ENCODE measurements at places on chromosomes 1 and 21.

- no peak for DNase-seq
Observed at GRCh38 chr1:37945251-37945650, 1.6 kb downstream of the INPP5B start.

DNA sequence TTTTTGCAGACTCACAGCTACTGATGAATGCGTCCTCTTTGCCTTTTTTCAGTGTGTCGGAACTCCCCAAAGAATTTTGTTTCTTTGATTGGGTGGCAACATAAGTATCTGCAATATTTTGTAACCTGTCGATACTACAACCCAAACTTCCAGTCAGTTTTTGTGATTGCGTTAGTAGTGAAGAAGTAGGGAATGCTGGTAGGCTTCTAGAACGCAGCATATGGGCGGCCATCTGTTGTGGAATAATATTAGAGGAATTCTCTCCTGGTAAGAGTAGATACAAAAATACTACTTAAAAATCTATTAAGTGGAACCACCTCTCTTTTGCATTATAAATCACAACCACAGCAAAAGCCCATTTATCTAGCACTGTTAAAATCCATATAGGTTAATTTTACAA, 107.4 kb downstream of the LYST start:
- DNase-seq = no peak

DNA sequence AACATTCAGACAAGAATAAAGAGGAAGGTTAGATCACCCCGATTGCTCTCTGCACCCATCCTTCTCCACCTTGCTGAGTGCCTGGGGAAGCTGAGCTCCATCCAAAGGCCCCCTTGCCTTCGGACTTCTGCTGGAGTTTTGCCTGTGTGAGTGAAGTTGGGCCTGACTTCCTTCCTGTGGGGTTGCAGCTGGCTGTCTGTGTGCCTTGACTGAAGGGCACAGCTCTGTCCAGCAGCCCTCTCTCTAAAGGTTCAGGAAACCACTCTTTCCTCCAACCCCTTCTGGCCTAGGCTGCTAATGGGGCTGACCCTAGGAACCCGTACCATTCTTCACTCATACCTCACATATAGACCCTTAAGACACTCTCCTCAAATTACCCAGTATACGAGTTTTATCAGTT, 173.4 kb upstream of the HMCN1 start:
- DNase-seq = no peak

DNA sequence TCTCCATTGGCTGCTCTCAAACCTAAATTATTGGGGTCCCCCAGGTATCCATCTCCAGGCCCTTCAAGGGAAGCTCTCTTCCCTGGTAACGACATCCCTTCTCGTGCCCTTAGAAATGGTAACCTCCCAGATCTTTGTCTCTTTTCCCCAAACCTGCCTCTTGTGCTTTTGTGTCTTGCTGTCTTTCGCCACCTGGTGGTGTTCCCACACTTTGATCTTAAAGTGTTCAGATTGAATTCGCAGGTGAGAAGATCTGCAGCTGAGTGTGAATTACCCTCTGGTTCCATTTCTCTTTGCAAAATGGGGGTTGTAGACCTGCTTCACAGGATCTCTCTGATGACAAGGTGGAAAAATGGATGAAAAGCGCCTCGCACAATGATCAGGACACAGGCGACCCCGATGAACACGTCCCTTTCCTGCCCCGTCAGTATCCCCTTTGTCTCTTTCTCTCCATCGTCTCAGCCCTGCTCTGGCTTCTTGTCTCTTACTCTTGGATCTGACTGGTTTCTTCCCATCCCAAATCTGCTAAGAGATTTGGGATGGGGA, 53.1 kb downstream of the DOP1B start:
- DNase-seq = no peak

GRCh38 chr1:182570611-182570970, 18.5 kb downstream of the RNASEL start:
- no peak for DNase-seq

- DNase-seq = no peak
Observed at GRCh38 chr1:91791691-91792488, 94.1 kb downstream of the TGFBR3 start.

GRCh38 chr1:25090707-25091422, 141.4 kb downstream of the SYF2 start:
- DNase-seq = no peak

DNA sequence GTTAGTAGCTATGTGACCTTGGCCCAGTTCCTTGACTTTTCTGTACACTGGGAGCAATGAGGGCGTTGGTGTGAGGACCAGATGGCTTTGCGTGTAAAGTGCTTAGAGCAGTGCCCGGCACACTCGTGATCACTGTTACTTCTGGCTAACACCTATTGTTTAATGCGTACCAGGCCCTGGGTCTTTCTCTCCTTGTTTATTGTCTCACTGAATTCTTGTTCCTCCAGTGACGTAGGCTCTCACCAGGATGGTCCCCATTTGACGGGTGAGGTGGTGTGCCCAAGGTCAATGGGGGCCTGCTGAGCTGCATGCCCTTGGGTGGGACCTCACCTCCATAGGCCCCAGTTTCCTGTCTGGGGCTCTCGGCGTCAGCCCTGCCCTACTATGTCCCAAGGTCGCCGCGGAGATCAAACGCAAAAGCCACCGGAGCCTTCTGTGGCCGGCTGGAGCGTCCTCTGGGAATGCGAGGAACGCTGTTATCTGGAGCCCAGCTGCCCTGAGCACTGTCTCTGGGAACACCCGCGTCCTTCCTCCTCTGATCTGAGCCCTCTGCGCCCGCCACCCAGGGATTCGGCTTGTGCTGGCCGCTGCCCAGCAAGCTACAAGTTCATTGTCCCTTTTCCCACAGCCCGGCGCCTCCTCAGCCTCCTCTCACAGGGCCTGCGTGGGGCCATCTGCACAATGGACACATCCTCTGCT, 28.9 kb downstream of the ALPL start:
- no peak for DNase-seq

- no peak for DNase-seq
Observed at GRCh38 chr1:67134695-67135094, at the start of gene C1orf141. Gene C1orf141, minus strand, starts transcription at chr1:67134970. Its CDS starts 7,730 bp downstream, at chr1:67127240.

DNA sequence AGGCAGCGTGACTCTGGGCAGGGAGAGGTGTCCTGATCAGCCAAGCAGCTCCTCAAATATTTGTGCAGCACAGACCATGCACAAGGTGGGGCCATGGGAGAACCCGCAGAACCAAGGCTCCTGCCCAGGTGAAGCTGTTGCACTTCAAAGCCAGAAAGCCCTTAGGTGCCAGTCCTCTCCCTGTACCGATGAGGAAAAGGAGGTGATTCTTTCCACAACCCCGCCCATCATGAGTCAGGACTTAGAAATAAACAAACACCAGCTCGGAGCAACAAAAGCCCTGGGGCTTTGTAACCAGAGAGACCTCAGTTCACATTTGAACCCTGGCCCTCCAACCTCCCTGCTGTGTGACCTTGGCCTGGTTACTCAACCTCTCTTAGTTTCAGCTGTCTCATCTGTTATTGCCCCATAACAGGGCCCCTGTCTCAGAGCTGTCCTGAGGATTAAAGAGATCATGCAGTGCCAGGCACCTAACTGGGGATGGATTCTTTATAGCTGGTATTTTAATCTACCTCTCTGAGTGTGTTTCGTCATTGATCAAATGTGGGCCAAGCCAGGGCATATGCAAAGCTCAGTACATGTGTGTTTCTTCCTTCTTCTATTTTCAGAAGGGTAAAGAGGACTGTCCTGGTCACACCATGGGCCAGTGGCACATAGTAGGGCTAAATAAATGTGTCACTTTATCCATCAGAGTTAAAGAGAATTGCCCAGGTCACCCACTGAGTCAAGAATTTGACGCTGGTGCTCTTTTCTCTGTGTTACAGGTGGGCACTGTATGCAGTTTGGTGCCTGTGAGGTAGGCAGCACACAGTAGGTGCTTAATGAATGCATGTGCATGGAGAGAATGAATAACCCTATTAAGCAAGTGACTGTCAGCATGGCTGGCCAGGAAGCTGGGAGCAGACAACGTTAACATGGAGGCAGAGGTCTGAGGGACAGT, 1.4 kb downstream of the LDLRAD1 start:
- no peak for DNase-seq

DNA sequence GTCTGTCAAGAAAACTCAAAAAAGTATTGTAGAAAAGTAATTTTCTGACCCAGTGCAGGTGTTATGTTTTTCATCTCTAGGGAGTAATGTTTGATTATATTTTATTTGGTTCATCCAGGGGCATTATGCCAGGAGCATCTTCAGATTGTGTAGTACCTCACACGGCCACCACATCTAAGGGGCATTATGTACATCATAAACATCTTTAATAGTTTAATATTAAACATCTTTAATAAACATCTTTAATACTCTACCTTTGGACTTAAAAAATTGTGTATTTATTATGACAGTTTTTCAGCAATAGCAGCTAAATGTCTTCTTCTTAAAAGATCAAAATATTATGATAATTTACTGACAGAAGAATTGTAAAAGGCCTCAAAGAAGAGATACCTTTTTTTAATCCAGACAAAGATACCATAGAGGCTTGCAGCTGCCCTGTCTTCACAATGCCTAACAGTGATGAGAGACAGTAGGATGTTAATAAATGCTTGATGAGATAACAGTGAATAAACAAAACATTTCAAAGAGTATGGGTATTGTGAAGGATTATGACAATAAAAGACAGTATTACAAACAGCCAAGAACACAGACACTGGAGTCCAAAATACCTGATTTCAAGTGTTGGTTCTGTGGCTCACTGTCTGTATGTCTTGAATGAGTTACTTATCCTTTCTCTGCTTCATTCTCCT, 240.9 kb upstream of the ADGRL2 start:
- DNase-seq = no peak

- no peak for DNase-seq
Observed at GRCh38 chr21:42503711-42504110, 7.7 kb upstream of the RSPH1 start.

DNA sequence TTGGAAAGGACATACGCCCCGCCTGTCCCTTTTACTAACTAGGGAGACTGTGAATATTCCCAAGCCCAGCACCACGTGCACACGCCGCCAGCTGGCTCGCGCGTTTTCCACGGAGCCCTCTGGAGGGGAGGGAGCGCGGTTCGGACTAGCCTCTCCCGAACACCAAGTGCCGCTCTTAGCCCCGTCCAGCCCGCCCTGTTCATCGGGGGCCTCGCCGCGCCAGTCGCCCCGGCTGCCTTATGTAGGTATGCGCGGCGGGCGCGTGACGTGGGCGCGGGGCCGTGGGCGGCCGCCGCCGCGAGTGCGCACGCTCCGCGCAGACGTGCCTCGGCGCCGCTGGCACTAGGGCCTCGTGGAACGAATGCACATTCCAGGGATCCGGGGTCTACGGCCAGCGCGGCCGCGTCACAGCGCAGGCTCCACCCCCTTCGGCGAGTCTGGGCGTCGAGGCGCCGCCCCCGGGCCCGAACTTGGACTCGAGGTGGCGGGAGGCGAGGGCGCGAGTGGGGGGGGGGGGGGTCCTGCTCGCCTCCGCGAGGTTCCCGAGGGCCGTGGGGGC, 767 bp upstream of the IRF2BP2 start:
- peak; percentile 80 for DNase-seq

- no peak for DNase-seq
Observed at GRCh38 chr1:112589766-112590165, 29.2 kb downstream of the ST7L start.

DNA sequence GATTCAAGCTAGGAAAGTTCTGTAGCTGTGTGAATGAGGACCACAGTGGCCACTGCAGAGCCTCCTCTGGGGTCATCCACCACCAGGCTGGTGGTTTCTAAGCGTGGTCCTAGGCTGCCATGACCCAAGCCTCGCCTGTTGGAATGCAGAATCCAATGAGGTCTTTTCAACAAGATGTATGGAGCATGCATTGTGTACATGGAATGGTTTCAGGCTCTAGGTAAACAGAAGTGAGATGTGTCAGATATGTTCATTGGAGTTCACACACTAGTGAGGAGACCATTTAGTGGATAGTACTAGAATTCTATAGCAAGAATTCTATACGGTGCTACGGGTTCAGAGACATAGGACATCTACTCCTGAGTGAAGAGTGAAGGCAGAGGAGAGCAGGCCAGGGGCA, 10.7 kb downstream of the RNU5D-1 start:
- no peak for DNase-seq

GRCh38 chr1:22932803-22933470, 39.7 kb downstream of the LACTBL1 start:
- no peak for DNase-seq

GRCh38 chr1:10915594-10915993, 96.9 kb upstream of the TARDBP start:
- no peak for DNase-seq

- DNase-seq = no peak
Observed at GRCh38 chr1:198676253-198676652, 37.4 kb downstream of the PTPRC start.

GRCh38 chr1:205066141-205066818, 18.0 kb downstream of the TMEM81 start:
- no peak for DNase-seq

GRCh38 chr1:16925635-16926490, 4.1 kb downstream of the CROCC start:
- DNase-seq = no peak

GRCh38 chr1:7783178-7783711, 846 bp upstream of the PER3 start:
- DNase-seq = no peak

DNA sequence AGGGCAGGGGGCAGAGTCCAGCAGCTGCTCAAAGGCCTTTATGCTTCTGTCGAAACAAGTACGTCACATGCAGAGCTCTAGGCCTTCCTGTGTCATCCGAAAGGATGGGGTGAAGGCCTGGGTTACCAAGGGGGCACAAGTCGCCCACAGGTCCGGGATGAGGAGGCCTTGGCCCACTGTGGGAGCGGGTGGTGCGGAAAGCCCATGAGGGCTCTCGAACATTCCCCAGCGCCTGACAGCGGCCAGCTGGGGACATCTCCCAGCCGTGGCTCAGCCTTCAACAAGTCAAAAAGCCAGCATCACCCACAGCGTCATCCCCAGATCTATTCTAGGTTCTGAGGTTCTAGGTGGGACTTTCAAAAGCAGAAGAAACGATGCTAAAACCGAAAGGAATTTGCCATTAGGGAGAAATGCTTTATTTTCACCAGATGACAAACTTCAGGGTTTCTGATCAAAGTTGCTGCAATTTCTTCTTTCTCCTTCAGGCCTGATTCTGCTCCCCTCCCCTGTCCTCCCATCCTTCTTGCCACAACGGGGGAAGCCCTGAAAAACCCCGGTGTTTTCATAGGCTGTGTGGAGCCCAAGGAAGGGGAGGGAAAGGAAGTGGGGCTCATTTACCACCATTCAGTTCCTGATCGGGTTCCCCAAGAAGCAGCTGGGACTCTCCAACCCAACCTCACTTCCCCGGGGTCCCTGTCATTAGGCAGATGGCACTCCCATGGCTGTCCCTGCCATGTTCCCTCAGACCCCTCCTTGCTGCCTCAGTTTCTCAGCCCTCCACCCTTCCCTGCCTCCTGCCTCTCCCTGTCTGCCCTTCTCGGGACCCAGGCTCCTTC, 17.6 kb downstream of the GPR137B start:
- DNase-seq = no peak

GRCh38 chr1:105083611-105084010, 1333.9 kb downstream of the AMY1C start:
- DNase-seq = no peak

GRCh38 chr1:225896937-225897549, 8.1 kb upstream of the LEFTY1 start:
- DNase-seq = peak; percentile 57

GRCh38 chr1:54356680-54357147, 49.5 kb downstream of the SSBP3 start:
- DNase-seq = no peak

GRCh38 chr1:193868425-193868824, 682.0 kb upstream of the B3GALT2 start:
- no peak for DNase-seq
